Naive thymus-derived CD8-positive, alpha-beta T cell (primary cell): ENCODE measurements at places on chromosomes 2 and 18.

DNA sequence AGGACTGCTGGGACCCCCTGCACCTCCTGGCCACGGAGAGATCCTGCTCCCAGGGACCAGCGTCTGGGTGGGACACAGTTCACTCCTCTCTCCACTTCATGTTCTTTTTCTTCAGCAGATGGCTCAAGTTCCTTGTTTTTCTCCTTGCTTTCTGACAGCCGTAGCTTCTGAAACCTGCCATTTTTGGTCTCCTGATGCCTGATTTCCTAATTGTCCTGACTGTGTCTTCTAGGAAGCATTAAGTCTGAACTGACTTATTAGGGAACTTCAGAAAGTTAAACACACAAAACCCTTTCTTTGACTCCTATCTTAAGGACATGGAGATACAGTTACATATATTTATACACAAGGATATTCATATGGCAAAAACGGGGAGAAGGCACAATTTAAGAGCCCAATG lies 22.7 kb downstream of the CNNM4 start:
- DNase-seq = no peak

DNA sequence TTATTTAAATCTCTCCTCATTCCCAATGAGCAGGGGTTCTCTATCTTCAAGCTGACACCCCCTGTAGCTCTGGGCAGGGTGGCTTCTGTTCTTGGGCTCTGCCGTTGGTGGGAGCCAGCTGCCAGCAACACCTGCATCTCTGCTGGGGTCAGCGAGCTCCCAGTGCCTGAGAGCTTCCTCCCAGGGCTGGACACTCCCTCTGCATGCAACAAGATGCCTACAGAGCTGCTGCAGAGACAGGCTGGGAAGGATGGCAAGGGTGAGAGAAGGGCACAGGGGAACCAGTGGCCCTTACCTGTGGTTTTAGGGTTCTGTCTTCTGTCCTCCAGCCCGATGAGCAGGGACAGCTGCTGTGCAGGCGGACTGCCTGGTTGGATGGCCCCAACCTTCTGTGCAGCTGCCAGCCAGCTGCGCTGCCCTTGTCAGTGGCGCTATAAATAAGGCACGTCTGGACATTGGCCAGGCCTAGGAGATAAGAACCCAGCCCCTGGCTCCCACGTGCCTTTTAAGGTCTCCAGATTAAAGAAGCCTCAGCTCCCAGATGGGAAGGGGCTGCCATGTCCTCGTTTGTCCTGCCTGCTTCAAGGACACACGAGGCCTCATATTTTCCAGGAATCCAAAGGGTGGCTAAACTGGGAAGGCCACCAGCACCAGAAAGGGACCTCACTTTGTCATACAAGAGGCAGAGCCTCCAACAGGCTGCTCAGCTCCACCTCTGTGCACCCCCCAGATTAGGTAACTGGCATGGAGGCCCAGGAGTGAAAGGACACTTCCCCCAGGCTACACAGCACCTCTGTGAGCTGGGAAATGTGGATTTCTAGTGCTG lies 39.5 kb upstream of the FHL2 start:
- DNase-seq = no peak

- no peak for DNase-seq
These were observed 2.4 kb upstream of the EVX2 start for GRCh38 chr2:176085861-176086771.

GRCh38 chr2:142254031-142254430 lies 123.2 kb upstream of the LRP1B start:
- DNase-seq = no peak

- DNase-seq = no peak
These were observed 319.1 kb upstream of the MEX3C start for GRCh38 chr18:51516478-51517038.

- DNase-seq = no peak
These were observed 75.2 kb downstream of the TMEFF2 start for GRCh38 chr2:192119536-192119935.

GRCh38 chr2:8248623-8248957 lies 433.3 kb upstream of the ID2 start:
- DNase-seq = no peak
